Stimulated activated CD4-positive, alpha-beta T cell treated with anti-CD3 and anti-CD28 coated beads, Interleukin-12 subunit alpha, Interleukin-12 subunit beta, amount 100 ng/mL, for 24 hours (primary cell): ENCODE measurements at places on chromosomes 6 and 20.

DNA sequence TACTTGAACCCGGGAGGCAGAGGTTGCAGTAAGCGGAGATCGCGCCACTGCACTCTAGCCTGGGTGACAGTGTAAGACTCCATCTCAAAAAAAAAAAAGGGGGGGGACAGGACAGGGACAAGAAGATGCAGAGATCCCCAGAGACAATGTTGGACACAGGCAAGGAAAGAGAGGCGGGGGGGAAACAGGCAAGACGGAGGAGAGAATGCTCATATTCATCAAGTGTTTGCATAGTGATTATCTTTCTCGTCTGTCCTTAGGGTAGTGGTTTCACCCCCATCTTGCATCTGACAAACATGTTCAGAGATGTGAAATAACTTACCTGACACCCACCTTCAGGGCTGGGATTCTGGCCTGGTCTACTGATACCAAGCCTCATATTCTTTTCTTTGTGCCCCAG is 29.0 kb downstream of the CHMP4B start:
- DNase-seq, result no peak

DNA sequence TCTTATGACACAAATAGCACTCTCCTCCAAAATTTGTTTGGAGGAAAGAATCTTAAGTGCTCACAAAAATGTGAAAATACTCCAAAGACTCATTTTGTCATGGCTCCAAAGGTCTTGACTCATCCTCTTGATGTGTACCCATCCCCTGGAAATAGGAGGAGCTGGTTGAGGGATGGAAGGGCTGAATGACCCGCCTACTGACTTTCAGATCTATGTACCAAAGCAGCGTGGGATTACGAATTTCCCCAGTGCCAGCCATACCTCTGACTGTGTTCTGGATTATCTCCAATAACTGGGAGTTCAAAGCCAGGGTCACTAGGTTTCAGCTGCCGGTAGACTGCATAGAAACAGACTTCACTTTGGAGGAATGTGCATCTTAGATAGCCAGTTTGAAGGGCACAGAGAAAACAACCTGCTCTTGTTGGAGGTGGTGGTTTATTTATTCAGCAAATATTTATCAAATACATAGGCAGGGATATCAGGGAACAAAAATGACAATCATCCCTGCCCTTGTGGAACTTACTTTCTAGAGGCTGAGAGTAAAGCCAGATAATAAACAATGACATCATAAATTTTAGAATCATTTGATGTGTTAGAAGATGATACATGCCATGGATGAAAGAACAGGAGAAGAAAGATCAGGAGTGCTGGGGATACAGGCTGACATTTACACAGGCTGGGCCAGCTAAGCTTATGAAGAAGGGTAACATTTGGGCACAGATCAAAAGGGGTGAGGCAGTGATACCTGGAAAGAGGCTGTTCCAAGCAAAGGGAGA is 246.6 kb downstream of the TBXT start:
- no peak for DNase-seq

DNA sequence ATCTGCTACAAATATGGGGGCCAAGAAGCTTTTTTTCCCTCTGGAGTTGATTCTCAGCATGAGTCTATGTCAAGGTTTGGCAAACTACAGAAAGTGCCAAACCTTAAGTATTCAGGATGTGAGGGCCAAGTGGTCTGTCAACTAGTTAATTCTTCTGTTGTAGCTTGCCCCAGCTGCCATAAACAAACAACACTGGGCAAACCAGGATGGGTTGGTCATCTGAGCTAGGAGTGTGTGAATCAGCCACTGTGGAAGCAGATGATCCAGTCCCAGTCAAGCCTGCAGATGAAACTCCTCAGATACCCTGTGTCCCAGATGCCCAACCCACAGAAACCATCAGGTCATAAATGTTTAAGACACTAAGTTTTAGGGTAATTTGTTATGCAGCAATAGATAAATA is 103.0 kb upstream of the MOCS1 start:
- DNase-seq, result no peak

DNA sequence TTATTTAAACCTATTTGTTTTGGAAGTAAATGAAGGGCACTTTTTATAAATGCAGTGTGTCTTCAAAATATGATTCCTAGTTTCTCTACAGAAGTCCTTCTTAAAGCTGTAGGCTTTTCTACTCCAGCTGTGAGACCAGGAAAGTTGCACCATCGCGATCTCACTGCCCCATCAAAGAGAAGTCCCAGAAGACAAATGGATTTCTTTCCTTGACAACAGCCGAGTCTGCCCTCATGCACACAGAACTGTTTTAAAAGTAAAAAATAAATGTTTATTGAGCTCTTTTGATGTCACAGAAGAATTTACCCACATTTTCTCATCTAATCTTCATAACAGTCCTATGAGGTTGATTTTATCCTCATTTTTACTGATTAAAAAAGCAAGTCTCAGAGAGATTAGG is 324.4 kb upstream of the NT5E start:
- no peak for DNase-seq

GRCh38 chr20:45080867-45081624 is 19.9 kb downstream of the KCNS1 start:
- DNase-seq, result no peak

- DNase-seq, result no peak
These were observed 930 bp downstream of the THBD start for GRCh38 chr20:23048283-23049200.

DNA sequence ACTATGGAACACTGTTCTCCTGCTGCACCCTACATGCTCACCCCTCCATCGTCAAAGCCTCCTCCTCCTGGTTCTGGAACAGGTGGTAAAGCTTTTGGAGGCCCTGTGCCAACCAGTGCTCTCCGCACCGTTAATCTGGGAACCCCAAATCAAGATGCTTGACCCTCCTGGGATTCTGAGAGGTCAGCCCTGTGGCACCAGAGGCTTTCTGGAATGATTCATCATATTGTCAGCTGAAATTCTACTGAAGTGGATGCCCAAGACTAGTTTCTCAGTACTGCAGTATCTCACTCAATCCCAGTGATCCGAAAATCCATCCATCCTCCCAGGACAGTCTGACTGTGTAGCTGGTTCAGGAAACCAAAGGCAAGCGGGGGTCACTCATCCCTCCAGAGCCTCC is 92.7 kb downstream of the TRERF1 start:
- no peak for DNase-seq

- DNase-seq, result no peak
These were observed 630 bp downstream of the PPP1R3G start for GRCh38 chr6:5085648-5086293.

DNA sequence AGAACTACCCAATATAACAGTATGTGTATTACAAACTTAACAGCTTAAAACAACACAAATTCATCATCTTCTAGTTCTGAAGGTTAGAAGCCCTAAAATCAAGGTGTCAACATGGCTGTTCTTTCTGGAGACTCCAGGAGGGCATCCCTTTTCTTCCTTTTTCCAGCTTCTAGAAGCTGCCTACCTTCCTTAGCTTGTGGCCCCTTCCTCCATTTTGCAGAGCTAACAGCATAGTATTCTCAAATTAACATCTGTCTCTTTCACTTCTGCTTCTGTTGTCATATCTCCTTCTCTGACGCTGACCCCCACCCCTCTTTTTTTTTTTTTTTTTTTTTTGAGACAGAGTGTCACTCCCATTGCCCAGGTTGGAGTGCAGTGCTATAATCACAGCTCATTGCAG is 52.8 kb upstream of the AKIRIN2 start:
- DNase-seq, result no peak

- DNase-seq, result no peak
These were observed 71.4 kb downstream of the ARID1B start for GRCh38 chr6:156848533-156848932.

- no peak for DNase-seq
These were observed 185.6 kb upstream of the CST7 start for GRCh38 chr20:24763386-24764026.

GRCh38 chr6:154289818-154290508 is 66.6 kb downstream of the IPCEF1 start:
- no peak for DNase-seq

- DNase-seq, result no peak
These were observed 154.0 kb downstream of the MBOAT1 start for GRCh38 chr6:20058121-20058905.

- DNase-seq, result no peak
These were observed 26.4 kb downstream of the LAMA4 start for GRCh38 chr6:112227992-112228391.

GRCh38 chr20:5735845-5736510 is 14.2 kb upstream of the SHLD1 start:
- DNase-seq, result no peak

DNA sequence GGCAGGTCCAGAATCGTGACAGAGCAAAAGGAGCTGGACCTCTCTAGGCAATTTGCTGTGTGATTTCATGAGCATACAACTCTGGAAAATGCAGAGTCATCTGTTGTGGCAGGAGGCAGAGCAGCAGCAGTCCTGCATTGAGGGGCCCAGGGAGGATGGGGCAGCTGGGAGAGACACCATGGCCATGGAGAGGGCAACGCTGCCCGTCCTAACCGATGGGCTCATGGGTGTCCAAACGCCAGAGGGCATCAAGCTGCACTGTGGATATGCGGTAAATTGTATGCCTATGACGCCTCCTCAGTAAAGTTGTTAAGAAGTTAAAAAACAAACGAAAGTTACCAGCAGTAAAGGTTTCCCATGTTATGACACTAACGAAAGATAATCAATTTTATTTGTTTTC is 42.2 kb upstream of the DACT2 start:
- no peak for DNase-seq

DNA sequence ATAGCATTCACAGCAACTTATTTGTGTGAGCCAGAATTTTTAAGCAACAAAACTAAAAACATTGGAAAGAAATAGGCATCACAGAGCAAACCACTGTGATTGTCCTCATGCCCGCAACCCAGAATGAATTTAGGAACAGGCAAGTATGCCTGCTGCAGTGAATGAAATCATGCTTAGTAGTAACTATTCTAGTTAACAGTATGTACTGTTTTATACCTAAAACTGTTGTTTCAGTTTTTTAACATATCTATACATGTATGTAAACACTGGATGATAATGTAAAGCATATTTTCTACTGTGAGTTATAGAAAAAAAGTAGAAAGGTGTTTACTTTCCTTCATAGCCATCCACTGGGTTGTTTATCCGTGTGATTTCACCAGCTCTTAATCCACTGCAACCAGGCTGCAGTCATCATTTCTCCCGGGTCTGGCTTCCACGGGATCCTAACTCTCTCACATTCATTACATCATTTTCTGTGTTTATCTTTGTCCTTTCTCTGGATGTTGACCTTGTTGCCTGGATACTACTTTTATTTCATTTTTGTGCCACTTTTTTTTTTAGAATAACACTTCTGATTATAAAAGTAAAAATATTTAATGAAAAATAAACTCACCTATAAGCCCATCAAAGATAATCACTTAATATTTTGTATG is 3.6 kb upstream of the ARFGEF3 start:
- DNase-seq, result no peak

DNA sequence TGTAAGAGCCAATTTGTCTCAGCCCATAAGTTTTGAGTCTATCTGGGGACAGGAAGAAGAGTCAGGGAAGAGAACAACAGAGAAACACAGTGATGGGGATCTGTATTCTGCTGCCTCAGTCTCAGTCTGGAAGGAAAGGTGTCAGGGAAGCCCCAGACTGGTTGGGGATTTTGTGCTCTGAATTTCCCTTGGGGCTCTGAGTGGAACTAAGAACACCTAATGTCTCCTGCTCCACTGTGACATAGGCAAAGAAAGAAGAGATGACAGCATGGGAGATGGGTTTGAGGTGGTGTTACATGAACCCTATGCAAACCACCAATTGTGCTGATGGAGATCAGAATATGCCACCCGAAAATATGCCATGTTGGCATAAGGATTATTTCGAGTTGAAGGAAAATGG is 139.5 kb upstream of the MYLIP start:
- DNase-seq, result no peak

DNA sequence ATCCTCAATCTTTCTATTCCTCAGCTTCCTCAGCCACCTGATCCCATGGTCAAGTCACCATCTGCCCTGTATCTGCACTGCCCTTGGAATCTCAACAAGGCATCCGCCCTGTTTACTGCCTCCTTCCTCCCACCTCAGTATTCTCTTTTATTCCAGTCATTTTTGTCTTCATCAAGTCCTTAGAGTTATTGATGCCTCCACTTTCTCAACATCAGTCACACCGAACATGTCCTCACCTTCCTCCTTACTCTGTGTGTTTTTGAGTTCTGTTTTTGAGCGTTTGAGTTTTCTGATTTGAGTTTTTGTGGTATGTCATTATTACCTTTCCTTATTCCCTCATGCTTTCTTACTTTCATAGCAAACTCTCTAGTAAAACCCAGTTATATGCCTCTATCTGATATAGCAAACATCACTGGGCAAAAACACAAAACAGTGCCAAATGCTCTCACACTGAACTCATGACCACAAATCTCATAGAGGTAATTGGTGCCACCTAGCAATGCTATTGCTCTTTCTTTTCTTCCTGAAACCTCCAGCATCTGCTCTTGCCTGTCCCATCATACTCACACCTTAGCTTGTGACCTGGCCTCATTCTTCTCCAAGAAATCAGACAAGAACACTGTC is 11.8 kb upstream of the GNRH2 start:
- DNase-seq, result no peak

- no peak for DNase-seq
These were observed 6.1 kb upstream of the TRAM2 start for GRCh38 chr6:52582996-52583395.

DNA sequence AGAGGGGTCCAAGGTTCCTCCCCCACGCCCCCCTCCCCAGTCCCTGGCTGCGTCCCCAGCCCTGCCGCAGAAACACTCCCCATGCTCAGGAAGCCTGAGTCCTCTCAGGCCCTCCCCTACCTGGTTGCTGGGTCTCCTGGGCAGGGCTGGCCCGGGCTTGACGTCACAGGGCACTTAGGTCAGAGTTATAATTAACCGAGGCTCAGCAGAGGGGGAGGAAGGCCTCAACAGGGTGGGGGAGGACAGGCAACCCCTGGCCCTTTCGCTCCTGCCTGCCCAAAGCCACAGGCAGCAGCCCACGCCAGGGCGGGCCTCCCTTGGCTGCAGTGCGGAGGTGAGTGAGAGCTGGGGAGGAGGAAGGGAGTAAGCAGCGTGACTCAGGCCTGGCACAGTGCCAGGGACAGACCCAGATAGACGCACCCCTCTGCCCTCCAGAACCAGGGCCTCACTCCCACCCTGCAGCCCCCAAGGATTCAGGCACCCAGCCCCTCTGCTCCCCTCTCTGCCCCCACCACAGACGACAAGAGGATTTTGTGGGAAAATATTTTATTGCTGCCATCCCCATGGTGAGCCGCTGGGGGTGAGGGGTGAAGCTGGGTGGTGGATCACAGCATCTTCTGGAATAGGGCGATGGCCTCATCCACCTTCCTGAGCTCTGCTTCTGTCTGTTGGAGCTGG is at the start of gene VWA7:
Gene VWA7 (minus strand): TSS at position 340 of the 678 bp plus-strand sequence. CDS start 549 bp downstream, outside the sequence.
- peak; percentile 51 for DNase-seq

DNA sequence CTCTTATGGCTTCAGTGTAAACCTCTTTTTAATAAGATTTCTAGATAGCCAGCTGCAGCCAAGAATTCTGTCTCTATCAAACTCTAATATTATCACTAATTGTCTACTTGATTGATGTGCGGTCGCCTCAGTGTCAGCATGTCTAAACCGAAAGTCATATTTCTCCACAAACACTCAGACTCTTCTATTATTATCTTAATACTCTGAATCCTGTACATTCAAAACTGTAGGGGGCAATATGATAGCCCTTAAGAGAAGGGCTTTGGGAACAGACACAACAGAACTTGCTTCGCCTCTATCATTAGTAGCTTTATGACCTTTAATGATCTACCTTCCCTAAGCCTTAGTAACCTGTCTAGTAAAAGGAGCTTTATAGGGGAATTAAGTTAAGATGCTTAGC is 379.7 kb upstream of the PTCHD4 start:
- DNase-seq, result no peak
